Fibroblast of skin of left quadriceps (primary cell): ENCODE measurements at places on chromosomes 7 and 10.

DNA sequence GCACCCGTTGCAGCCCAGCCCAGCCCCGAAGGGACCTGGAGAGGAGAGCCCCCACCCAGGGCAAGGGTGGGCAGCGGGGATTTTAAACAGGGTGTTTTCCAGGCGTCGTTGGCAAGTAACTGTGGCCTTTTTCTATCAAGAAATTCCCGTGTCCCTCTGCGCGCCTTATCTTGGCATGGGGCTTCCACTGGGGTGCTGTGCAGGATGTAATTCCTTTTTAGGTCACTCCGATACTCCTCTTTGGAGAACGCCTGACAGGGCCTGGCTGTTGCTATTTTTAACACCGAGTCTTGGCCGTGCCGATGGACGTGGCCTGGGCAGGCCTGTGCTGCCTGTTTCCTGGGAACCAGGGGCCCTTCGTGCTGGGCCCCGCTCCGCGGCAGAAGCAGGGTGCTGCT lies 93.8 kb downstream of the INPP5A start:
- no peak for DNase-seq

DNA sequence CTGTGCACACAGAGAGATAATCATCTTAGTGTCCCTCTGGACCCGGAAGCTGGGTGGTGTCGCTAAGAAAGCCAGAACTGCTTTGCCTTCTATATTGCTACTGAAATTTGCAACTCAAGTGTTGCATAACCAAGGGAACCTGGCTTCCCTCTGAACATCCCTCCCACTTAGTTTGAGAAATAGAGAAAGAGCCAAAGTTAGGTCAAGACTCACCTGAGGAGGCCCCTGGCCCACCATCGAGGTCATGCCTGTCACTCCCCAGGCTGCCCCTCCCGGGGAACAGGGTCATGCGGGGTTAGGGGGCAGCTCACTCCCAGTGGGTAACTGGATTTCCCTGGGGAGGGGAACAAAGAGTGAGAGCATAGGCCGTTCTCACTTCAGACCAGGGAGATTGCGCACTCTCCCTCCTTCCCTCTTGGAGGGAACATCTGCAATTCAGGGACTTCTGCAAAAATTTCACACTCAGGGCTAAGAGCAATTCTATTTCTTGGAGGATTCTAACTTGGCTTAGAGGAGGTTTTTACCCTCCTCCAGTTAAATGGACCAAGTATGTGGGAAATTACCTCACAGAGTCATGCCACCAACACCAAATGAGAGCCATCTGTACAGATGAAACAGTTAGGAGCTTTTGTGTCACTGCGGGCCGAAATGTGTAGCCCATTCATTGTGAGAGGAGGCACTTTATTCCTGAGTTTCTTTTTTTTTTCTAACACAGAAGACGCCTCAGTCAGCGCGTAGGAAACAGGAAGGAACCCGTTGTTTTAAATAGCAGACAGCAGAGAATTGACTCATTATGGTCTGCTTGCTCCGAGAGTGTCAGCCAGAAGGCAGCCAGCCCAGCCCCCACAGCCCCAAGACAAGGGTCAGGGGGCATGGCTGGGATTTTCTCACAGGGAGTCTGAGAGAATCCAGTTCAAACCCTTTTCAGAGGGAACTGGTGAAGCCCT lies 221.3 kb downstream of the ARHGAP12 start:
- DNase-seq = peak; percentile 57

GRCh38 chr7:91922857-91923256 lies 17.8 kb upstream of the AKAP9 start:
- DNase-seq = no peak

- no peak for DNase-seq
These were observed 8.2 kb downstream of the EGFR start for GRCh38 chr7:55026867-55027490.

DNA sequence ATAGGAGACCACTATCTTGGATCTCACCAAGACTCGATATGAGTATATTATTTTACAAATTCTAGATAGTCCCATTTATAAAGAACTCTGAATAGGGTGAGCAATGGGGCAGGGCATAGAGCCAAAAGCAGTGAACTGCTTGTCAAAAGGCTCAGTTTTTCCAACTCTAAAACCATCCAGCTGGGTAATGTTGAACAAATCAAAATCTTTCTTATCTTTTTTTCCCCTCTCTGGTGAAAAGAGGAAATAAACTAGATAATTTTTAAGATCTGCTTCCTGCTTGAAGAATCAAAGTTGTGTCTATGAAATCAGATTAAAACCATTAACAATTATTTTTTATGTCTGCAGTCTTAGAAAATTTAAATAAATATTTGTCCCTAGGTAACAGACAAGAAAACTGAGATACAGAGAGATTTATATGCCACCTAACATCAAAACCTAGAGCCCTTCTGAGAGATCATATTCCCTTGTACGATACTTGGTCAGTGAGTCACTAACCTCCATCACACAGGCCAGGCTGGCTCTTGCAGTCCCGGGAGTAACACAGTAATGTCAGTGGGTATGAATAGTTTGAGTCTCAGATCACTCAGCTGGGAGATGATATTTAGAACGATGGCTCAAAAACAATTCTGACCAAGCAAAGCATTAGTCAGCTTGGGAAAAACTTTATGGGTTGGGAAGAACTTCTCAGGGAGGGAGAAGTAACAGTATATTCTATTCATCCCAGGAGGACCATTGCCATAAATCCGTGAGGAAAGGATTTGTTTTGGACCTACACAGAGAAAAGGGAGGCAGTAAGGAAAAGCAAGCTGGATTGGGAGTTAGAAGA lies 178.8 kb downstream of the REEP3 start:
- peak; percentile 95 for DNase-seq

DNA sequence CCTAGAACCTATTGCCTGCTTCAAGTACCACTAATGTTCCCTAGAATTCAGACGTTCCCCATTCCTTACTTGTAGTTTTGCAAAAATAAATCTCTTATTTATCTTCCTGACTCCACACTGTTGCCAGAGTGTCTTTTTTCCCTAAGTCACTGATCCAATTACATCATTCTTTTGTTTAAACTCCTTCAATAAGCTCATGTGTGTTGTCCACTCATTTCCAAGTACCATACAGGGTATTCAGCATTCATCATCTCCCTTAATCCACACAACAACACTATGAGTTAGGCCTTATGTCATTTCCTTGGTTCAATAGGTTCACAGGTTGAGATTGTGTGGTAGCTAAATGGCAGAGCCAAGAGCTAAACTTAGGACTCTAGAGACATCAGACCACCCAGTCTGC lies 119.9 kb upstream of the RHOBTB1 start:
- no peak for DNase-seq

- no peak for DNase-seq
These were observed 12.1 kb downstream of the TMEM236 start for GRCh38 chr10:17764142-17764541.

DNA sequence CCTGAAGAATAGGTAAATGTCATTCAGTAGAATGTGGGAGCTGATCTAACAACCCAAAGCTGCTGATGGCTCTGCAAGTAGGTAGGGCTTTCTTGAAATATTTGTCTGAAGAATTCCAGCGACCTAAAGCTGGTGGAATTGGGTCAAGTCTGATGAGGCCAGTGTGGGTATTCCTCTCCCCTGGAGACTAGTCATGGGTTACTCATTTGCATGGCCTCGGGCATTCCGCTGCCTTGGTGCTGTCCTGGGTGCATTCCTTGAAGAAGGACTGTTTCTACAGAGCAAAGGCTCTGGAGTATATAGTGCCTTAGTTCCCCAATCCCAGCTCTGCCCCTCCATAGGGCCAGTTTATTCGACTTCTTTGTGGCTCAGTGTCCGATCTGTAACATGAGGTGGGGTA lies 19.2 kb downstream of the PDK4 start:
- DNase-seq = no peak

- no peak for DNase-seq
These were observed 12.9 kb upstream of the CDK6 start for GRCh38 chr7:92849322-92849721.

- no peak for DNase-seq
These were observed 374.9 kb upstream of the PODXL start for GRCh38 chr7:131931370-131931769.

GRCh38 chr7:80135309-80136104 lies 876 bp downstream of the GNAI1 start:
- DNase-seq = no peak

DNA sequence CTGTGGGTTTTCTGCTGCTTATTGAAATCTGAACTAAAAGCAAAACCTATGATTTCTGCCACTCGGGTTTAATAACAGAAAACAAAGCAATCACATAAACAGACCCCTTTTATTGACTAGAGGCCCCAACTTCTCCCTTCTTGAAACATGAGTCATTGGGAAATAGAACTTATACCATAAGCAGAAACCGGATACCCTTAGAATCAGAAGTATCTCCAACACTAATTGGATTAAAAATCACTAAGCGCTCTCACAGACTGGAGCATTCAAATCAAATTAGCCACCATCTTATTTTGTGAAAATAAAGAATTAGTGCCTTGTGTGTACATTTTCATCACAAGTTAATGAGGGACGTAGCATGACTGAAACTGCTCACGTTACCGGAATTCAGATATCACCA lies 206.9 kb downstream of the WDR11 start:
- DNase-seq = no peak
